ENCODE measurements at places on chromosomes 4 and X.

GRCh38 chr4:186805020-186805820 is 81.6 kb upstream of the FAT1 start:
- no peak for DNase-seq

GRCh38 chr4:175998782-175999181 is 66.9 kb upstream of the WDR17 start:
- DNase-seq: no peak

DNA sequence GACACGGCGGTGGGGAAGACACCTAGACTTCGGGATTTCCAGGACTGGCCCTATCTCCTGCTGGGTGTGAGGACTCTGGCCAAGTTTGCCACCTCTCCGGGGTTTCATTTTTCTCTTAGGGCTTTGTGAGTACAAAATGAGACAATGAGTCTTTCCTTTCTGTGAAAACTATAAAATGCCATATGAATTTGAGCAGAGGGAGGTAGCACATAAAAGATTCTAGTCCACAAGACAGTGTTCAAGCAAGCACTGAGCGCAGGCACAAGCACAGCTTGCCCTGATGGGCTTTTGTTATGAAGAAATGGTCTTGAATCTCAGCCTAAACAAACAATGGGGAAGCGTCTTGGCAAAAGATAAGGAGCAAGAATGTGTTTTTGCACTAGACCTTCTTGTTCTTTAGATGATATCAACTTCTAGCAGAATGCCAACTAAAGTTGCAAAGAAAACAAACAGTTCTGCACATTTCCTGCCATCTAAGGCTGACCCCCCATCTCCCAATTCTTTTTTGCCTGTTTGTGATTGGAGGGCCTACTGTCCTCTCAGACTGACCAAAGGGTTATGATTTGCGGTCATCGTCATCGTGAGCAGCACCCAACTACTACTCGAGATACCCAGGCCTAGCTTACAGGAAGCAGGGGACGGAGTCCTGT is 73.0 kb upstream of the ZNF518B start:
- no peak for DNase-seq

DNA sequence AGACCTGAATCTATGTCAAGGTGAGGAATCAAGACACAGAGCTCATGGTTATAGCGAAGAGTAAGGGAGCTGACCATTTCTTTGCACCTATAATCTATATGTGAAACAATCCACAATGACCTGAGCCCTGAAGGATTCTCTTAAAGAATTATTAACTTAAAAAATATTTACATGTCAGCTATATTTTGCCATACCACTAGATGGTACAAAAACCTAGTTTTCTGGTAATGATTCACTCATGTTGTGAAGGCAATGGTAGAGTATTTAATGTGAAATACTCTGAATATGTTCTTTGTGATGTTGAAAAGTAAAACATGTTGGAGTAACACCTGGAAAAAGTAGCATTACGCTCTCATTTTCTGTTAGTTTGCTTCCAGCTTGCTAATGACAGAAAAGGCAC is 40.0 kb downstream of the VGLL1 start:
- no peak for DNase-seq

DNA sequence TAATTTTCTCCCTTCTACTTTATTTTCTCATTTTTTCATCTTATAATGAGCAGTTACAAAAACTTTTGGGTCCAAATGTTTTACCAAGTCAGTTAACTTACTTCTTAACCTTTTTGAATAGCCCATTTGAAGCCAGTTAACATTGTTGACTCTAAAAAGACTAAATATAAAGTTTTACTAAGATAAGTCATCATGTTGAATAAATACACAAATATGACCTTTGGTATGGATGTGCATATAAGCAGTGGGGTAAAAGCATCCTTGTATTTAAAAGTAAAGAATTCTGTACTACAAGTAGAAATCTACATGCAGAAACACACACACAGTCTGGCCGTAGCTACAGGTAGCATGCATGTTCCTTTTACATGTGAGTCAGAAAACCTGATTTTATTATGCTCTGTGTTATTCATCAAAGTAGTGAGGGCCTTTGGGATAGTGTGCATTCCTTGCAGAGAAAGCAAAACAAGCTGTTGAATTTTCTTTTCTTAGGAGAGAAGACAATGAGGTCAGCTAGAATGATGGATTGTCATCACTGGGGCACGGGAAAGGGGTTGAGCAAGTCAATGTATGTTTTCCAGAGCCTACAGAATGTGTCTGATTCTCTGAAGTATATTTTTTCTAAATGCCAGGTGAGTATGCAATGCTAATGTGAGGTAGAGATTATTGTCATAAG is 533.2 kb upstream of the AGA start:
- DNase-seq: no peak

DNA sequence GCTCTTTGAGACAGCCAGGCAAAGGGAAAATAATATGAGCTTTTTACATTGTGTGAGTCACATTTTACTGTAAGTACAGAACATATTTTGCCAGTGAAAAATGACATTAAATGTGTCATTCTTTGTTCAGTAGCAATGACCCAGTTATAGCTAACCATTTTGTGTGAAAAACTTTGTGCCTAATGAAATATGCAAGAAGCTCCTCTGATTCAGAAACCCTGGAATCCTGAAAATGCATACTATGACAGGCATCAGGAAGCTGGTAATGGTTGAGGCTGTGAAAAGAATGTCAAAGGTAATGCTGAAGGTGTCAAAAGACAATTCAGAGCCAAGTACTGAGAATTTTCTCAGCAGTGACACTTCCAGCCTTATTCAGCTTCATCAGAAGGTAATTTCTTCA is 549.5 kb upstream of the SMIM31 start:
- no peak for DNase-seq

- DNase-seq: no peak
Observed at GRCh38 chr4:188867796-188868195, 728.6 kb downstream of the TRIML1 start.

DNA sequence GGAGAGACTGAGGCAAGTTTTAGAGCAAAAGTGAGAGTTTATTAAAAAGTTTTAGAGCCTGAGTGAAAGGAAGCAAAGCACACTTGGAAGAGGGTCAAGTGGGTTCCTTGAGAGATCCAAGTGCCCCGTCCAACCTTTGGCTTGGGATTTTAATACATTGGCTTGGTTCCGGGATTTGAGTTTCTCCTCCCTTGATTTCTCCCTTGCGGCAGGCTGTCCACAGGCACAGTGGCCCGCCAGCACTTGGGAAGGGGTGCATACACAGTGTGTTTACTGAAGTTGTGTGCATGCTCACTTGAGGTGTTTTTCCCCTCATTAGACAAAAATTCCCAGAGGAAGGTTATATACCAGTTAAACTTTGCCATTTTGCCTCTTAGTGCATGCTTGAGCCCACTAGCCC is 333.5 kb downstream of the PCDH18 start:
- no peak for DNase-seq

DNA sequence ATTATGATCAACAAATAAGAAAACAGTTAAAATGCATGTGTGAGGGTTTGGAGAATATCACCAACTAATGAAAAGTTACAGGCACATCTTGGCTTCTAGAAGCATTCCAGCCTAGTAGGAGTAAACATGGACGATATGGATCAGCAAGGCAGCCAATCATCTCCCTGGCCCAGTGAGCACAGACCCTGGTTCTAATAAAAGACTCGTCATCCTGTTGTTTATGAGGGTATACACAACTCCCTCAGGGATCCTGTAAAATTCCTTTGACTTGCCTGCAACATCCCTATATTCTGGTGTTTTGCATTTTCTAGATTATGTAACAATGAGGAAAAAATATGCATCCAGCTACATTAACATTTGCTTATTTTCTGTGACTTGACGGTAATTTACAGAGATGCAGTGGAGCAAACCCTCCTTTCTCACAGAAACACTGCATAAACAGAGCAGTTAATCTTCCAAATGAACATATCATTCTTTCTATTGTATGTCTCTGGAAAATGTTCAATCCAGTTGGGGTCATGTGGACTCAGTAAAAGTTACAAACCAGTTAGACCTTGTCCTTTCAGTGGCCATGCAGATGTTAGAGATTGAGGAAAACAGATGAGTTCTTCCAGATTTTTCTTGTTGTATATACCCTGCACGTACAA is 88.9 kb upstream of the NDP start:
- no peak for DNase-seq

DNA sequence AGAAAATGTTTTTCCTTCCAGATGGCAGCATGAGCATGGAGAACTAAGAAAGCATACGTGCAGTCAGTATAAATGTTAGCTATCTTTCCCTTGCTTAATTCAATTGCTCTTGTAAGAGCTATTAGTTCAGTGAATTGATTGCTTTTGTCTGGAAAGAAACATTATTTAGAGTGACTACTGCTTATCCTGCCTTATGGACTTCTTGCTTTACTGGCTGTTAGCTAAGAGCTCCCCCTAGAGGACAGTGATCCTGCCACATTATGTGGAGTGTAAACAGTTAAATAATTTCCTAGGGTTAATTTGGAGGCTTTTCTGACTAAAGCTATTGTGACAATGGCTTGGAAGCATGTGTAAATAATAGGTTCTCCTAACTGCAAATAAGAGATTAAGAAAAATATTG is 1402.4 kb downstream of the FAM133A start:
- DNase-seq: no peak

DNA sequence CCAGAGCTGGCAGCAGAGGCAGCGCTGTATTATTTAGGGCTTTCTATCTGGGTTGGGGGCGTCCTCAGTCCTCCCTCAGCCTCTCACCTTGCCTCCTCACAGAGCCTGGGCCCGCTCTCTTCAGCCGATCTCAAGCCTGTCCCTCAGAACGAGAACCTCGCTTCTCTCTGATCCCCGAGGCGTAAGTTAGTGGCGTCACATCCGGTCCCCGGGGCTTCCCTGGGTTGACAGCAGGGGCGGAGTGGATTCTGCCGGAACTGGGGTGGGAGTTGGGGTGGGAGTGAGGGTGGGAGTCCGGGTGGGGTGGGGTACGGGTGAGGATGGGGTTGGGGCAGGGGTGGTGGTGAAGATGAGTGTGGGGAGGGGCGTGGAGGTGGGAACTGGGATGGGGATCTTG is at the start of gene MAGEA10:
MAGEA10 (minus strand) TSS at position 190 of the 397 bp plus-strand sequence. CDS start 2,957 bp downstream, outside the sequence.
- no peak for DNase-seq

GRCh38 chr4:8301851-8302730 is 32.5 kb downstream of the HTRA3 start:
- DNase-seq: no peak

Data from anterior cingulate cortex (tissue), 58 donors.